Activated T-helper 1 cell treated with anti-CD3 and anti-CD28 coated beads, Interleukin-12 subunit alpha, Interleukin-12 subunit beta, Interleukin-2, Interleukin-4 antibody, amounts not matched to agents 30 ng/mL and 10 ng/mL and 1 ng/mL, durations not matched to agents 14 hours and 24 hours and 36 hours (primary cell): ENCODE measurements at places on chromosomes 2 and 18. TPM values are rescaled to one million over a fixed set of nuclear protein-coding genes. Genes with fewer than 3 reads are reported as not detected.

Gene TRIM43
- total RNA-seq: not detected in 2 replicates

GRCh38 chr18:10898417-10898974, 250.9 kb downstream of the PIEZO2 start:
- no peak overlapping the region for H3K4me3 ChIP-seq
- H3K36me3 ChIP-seq: no peaks in the 10 kb centered on the region
- no peaks in the 10 kb centered on the region for H3K4me1 ChIP-seq
- DNase-seq: no peak
- H3K27me3 ChIP-seq: peaks cover 2% of the 10 kb centered on the region

GRCh38 chr2:235447210-235447609, 46.6 kb upstream of the AGAP1 start:
- H3K27ac ChIP-seq: no peak overlapping the region
- no peaks in the 10 kb centered on the region for H3K27me3 ChIP-seq
- H3K4me1 ChIP-seq: no peaks in the 10 kb centered on the region
- DNase-seq: no peak
- H3K4me3 ChIP-seq: no peak overlapping the region

GRCh38 chr2:112312821-112313220, 37.4 kb downstream of the ZC3H6 start:
- H3K27me3 ChIP-seq: no peaks in the 10 kb centered on the region
- DNase-seq: no peak
- no peak overlapping the region for H3K27ac ChIP-seq
- no peaks in the 10 kb centered on the region for H3K4me1 ChIP-seq
- no peaks in the 10 kb centered on the region for H3K36me3 ChIP-seq
- no peak overlapping the region for H3K4me3 ChIP-seq

DNA sequence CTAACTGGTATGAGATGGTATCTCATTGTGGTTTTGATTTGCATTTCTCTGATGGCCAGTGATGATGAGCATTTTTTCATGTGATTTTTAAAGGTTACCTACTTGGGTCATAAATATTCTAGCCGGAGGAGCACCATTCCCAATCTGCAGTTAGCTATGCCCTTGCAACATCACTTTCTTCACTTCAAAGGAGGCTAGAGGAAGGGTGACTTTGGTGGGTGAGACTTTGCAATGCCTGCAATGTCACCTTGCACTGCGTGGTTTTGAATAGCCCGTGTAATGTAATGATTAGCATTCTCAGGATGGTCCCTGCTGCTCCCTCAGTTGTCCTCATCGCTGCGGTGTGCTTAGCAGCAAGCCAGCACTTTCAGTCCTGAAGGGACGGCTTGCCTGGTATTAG, 56.1 kb upstream of the CHRNA1 start:
- H3K27ac ChIP-seq: no peak overlapping the region
- H3K4me3 ChIP-seq: no peak overlapping the region
- no peak for DNase-seq
- H3K4me1 ChIP-seq: no peaks in the 10 kb centered on the region
- H3K27me3 ChIP-seq: no peaks in the 10 kb centered on the region

- H3K36me3 ChIP-seq: no peaks in the 10 kb centered on the region
- H3K27ac ChIP-seq: no peak overlapping the region
- no peaks in the 10 kb centered on the region for H3K4me1 ChIP-seq
- no peak for DNase-seq
- no peak overlapping the region for H3K4me3 ChIP-seq
Measured at GRCh38 chr2:45232818-45233217, 223.6 kb upstream of the SIX2 start.
